ENCODE measurements at places on chromosomes 4 and X. TPM values are rescaled to one million over a fixed set of nuclear protein-coding genes. Genes with fewer than 3 reads are reported as not detected.

DNA sequence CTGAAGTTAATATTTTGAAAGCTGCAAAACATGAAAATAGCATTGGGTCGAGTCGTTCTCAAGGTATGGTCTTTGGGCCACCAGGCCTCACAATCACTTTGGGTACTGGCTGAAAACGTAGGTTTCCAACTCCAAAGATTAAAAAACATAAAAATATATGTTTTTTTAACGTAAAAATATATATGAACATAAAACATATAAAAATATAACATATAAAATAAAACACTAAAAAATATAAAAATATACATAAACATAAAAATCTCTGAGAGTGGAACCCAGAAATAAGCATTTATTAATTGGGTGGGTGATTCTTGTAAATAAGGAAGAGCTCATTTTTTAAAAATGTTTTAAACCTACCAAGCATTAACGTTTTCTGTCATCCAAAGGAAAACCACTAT is 666 bp upstream of the PDS5A start:
- H3K27me3 ChIP-seq: no peaks in the 10 kb centered on the region
- no peak for DNase-seq
- peak overlapping the region; percentile 97 for H3K27ac ChIP-seq
- H3K36me3 ChIP-seq: peaks cover 7% of the 10 kb centered on the region
- H3K4me3 ChIP-seq: peak overlapping the region; percentile 88

GRCh38 chrX:103330681-103331288 is 746 bp downstream of the TCEAL7 start:
- no peaks in the 10 kb centered on the region for H3K27me3 ChIP-seq
- H3K4me3 ChIP-seq: peak overlapping the region; percentile 66
- no peaks in the 10 kb centered on the region for H3K36me3 ChIP-seq

DNA sequence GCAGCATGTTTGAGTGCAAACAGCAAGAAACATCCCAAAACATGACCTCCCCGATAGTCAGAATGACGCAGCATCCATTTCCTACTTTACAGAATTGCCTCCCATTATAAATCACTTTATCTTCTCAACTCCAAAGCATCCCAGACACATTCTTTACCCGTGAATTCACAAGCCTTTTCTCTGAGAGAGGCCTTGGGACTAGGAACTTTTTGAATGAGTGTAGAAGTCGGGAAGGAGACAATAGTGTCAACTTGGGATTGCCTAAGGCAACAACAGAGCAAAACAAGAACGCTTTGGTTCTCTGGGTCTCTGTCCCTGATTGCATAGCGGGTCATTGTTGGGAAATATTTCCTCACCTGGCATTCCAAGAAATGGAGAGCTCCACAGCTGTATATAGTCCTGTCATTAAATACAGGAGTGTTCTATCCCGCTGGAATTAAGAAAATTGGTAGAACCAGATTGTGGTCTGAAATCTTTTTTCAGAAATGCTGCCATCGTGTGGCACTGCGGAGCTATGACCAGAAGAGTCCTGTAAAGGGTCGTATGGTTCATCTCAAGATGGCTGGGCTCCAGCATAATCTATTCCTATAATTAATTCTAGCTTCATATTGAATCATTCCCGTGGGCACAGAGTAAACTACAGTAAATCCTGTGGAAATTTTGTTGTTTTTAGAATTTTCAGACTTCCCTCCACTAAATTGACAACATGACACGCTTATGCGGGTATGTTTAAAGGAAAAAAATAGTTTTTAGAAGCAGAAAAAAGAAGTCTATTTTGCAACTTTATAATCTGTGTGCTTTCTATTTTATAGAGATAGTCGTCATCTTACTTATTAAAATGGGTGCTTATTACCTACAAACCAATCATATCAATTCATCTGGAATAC is 2.0 kb upstream of the SPP1 start:
- H3K4me3 ChIP-seq: peak overlapping the region; percentile 27
- H3K4me1 ChIP-seq: peaks cover 20% of the 10 kb centered on the region
- H3K36me3 ChIP-seq: no peaks in the 10 kb centered on the region
- no peak for DNase-seq
- peak overlapping the region; percentile 68 for H3K27ac ChIP-seq

The NPY5R gene
- total RNA-seq: not detected

DNA sequence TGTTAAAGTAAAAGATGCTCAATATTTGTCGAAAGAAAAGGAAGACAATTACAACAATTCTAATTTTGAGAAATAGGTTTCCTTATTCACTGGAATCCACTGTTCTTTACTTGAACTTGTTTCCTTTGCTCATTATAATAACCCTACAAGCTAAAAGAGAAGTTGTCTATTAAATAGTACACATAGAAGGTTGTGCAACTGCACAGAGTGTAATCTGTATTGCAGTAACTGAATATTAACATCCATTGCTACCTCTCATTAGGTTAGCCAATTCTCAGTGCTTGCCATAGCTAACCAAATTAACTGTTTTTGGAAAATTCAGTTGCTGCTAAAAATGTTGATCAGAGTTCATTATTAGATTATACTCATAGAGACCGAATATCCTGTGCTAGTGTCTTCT is 120.0 kb downstream of the PDLIM5 start:
- peaks cover 5% of the 10 kb centered on the region for H3K4me1 ChIP-seq
- H3K27me3 ChIP-seq: no peaks in the 10 kb centered on the region
- peaks cover 8% of the 10 kb centered on the region for H3K36me3 ChIP-seq
- H3K4me3 ChIP-seq: no peak overlapping the region
- H3K27ac ChIP-seq: no peak overlapping the region

The LINC00632 gene
- total RNA-seq: 308 TPM

DNA sequence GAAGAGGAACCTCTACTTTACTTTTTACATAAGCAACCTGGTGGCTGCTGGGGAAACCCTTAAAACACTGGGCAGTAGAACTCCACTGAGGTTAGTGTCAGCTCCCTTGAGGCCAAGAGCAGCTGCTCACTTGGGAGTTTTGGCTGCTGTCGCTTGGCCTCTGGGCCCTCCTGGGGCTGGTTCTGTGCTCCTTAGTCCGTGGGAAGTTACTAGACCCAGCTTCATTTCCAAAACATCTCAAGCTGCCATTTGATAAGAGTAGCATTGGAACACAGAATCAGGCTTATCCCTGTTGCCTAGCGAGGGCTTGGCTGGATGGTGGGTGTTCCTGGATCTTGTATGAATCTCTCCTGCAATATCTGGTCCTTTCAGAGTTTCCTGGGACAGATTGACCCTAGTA is 26.1 kb downstream of the RNF4 start:
- no peak overlapping the region for H3K4me3 ChIP-seq
- no peaks in the 10 kb centered on the region for H3K27me3 ChIP-seq
- no peak for DNase-seq
- peaks cover 41% of the 10 kb centered on the region for H3K36me3 ChIP-seq
- H3K27ac ChIP-seq: no peak overlapping the region

DNA sequence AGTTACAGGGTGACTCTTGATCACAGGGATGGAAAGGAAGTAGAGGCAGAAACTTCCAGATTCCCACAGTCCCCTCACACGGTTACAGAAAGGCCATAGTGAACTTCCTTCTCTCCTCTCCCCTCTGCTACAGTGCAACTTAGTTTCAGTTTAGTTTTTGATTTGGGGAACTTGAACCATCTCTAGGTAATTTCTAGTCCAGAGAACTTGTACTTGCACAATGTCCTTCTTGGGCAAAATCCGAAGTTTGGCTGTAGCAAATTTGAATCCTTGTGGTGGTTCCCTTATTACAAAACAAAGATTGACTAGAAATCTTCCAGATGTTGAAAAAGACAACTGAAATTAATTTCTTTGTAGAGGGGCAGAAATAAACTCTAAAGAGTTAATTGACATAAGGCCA is 1.2 kb upstream of the BLTP1 start:
- peaks cover 8% of the 10 kb centered on the region for H3K27me3 ChIP-seq
- DNase-seq: no peak
- H3K36me3 ChIP-seq: peaks cover 6% of the 10 kb centered on the region
- H3K4me1 ChIP-seq: peaks cover 16% of the 10 kb centered on the region
- H3K27ac ChIP-seq: no peak overlapping the region

The DCAF4L1 gene
- not detected for total RNA-seq

DNA sequence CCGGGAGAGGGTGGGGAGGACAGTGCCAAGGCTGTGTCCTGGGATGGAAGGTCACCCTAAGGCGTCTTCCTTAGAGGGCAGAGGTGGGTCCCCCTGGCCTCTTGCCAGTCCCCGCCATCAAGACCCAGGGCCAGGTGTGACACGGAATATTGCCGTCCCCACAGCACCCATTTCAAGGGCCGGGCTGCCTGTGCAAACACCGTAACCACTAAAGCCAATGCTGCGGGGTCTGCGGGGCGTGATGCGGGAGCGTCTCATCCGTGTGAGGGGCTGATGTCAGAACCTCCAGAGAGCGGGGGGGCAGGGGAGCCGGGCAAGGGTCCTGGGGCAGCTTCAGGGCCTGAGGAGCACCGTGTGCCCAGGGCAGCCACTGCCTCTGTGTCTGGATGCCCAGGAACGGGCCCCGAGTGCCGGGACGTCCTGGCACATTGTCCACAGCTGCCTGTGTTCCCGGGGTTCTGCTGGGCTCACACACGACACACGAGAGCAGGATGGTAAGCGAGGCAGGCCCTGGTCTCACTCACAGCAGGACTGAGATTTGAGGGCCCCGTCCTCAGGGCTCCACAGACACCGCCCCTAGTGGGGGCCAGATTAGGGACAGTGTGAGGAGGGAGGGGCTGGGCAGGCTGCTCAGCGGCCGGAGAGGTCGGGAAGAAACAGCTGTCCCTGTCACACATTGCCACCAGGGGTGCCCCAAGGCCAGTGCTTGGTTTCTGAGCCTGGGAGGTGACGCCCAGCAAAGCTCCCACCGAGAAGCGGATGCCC is 29.2 kb downstream of the NKX1-1 start:
- DNase-seq: no peak
- no peak overlapping the region for H3K4me3 ChIP-seq
- H3K4me1 ChIP-seq: no peaks in the 10 kb centered on the region
- H3K27me3 ChIP-seq: no peaks in the 10 kb centered on the region

The SERPINA7 gene
- total RNA-seq: not detected

GRCh38 chr4:18197467-18197866 is 175.9 kb upstream of the LCORL start:
- DNase-seq: no peak
- H3K36me3 ChIP-seq: no peaks in the 10 kb centered on the region
- H3K27me3 ChIP-seq: no peaks in the 10 kb centered on the region
- H3K4me3 ChIP-seq: no peak overlapping the region

The NHSL2 gene
- total RNA-seq: 22.8 TPM

DNA sequence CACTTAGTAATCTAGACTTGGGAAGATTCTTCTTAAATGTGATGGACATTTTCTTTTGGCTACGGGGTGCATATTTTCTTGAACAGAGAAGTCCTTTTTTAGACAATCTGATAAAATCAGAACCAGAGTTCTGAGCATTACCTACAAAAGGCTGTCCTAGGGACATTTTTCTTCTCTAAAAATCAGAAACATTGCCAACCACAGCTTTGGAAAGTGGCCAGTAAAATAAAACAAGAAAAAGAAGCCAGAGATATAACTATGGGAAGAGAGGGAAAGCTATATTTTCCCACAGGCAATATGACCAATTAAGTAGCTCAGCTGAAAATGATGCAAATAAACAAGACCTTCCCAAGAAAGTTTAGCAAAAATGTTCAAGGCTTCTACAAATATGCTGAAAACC is 55.9 kb downstream of the MXRA5 start:
- no peak for DNase-seq
- peaks cover 31% of the 10 kb centered on the region for H3K4me1 ChIP-seq
- H3K27ac ChIP-seq: no peak overlapping the region
- no peaks in the 10 kb centered on the region for H3K36me3 ChIP-seq
- H3K27me3 ChIP-seq: no peaks in the 10 kb centered on the region

Measured in mesothelial cell of epicardium (in vitro differentiated cells).